CD4-positive, alpha-beta T cell treated with Interleukin-21 for 1 hour (primary cell): ENCODE measurements at places on chromosomes 12 and 14.
A peak's percentile ranks its signal among the peaks of the same experiment; 100 is the strongest.

GRCh38 chr12:117060246-117060928 is 38.8 kb downstream of the TESC start:
- DNase-seq: no peak

DNA sequence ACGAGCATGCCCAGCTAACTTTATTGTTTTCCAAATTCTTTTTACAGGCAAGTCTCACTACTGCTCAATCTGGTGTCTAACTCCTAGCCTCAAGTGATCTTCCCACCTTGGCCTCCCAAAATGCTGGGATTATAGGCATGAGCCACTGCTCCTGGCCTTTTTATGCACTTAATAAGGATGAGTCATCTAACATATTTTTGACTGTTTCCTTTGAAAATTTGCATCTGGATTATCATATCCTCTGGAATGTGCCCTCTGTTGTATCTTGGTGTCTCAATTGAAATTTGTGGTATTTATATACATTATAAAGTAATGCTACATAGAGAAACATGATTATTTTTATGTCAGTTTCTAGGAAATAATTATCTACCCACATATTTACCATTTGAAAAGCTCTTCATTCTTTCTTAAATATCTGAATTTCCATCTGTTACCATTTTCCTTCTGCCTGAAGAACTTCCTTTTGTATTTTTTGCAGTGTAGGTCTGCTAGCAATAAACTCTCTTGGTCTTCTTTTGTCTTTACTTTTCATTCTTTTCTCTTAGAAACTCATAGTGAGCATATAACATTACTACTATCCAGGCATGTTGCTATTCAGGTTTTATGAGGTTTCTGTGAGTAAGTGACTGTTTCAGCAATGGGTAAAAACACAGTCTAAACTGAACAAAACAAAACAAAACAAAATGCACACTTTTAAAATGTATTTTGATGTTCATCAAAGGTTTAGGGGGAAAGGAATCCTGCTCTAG is 52.8 kb upstream of the CNOT2 start:
- no peak for DNase-seq

DNA sequence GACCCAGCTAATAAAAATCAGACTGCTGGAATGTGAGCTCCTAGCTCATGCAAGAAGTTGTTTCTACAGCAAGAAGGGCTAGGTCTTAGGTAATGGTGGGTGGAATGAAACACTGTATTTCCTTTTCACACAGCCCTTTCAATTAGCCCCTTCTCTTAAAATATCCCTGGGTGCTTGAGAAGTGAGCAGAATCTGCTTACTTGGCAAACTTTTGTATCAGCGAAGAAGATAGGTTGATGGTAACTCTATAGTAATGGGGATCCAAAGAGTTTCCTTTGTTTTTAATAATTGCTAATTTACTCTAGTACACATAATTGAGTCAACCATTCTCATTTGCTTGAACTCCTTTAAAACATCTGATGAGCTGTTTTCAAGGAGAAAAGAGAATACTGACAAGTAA is 100.6 kb upstream of the FSCB start:
- no peak for DNase-seq

GRCh38 chr12:106764738-106765137 is 9.7 kb upstream of the RIC8B start:
- no peak for DNase-seq

GRCh38 chr12:81128930-81129554 is 51.2 kb downstream of the ACSS3 start:
- no peak for DNase-seq

GRCh38 chr12:121963341-121964018 is 45.1 kb downstream of the CFAP251 start:
- DNase-seq: no peak

DNA sequence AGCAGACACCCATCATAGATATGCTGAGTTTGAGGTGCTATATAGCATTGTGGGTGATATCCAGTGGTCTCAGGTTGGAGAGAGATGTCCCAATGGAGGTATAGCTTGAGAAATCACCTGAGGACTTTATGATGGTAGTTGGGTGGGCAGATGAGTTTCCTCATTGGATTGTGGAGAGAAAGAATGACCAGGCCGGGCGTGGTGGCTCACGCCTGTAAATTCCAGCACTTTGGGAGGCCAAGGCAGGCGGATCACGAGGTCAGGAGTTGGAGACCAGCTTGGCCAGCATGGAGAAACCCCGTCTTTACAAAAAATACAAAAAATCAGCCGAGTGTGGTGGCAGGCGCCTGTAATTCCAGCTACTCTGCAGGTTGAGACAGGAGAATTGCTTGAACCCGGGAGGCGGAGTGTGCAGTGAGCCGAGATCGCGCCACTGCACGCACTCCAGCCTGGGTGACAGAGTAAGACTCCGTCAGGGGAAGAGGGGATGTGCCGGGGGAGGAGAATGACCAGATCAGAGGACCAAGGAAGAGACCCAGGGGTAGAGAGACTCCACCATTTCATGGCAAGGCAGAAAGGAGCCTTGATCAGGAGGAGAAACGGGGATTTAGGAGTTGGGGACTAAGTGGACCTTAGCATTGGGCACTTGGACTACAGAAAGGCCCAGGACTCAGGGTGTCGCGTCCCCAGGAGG is 757 bp upstream of the PCK2 start:
- DNase-seq: no peak

DNA sequence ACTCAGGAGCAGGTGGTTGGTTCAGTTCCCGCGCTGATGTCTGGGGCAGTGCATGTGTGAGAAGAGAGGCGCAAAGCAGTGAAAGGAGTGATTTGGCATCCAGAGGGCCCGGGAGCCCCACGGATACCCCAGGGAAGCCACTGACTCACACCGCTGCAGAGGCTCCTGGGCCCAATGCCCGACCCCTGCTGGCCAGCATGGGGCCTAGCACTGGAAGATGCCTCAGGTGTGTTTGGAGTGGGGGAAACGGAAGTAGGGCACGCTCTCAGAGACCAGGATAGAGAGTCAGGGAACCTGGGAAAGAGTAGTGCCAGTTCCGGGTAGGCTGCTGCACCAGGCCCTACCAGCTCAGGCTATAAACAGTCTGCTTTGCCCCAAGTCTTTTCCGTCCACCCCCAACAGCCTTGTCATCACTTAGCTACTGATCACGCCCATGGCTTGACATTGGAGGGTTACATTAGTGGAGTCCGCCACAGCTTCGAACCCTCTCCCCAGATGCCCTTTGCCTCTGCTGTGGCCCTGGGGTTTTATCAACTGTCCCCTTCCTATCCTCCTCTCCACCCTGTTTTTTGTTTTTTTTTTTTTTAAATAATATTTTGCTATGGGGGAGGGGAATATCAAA is 9.5 kb upstream of the CSAD start:
- DNase-seq: peak; percentile 59

GRCh38 chr12:9367201-9367600 is 159.0 kb upstream of the PZP start:
- DNase-seq: no peak

DNA sequence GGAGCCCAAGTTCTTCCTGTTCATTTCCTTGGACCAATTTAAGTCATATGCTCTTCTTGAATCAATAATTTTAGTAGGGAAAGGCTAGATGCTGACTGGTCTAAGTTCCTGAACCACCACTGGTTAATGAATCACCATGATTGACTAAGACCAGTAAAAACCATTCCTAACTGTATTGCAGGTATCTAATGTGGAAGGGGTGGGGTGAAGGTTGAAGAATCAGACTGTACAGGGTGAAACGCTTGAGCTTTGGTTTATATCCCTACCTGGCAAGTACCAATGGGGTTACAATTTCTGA is 100.1 kb downstream of the DYRK2 start:
- DNase-seq: no peak

DNA sequence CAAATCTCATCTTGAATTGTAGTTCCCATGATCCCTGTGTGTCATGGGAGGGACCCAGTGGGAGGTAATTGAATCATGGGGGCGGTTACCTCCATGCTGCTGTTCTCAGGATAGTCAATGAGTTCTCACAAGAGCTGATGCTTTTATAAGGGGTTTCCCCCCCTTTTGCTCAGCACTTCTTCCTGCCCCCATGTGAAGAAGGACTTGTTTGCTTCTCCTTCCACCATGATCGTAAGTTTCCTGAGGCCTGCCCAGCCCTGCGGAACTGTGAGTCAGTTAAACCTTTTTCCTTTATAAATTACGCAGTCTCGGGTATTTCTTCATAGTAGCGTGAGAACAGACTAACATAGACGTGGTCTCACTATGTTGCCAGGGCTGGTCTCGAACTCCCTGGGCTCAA is 56.1 kb upstream of the EIF5 start:
- no peak for DNase-seq

GRCh38 chr14:91729756-91730155 is 2.1 kb downstream of the CATSPERB start:
- DNase-seq: no peak

- no peak for DNase-seq
These were observed 3.3 kb upstream of the CRIP2 start for GRCh38 chr14:105471297-105471821.

- DNase-seq: no peak
These were observed 341.4 kb downstream of the ADAMTS20 start for GRCh38 chr12:43210485-43211192.

GRCh38 chr14:25955772-25956171 is 642.1 kb downstream of the NOVA1 start:
- DNase-seq: no peak

GRCh38 chr14:74634964-74635363 is 22.9 kb upstream of the LTBP2 start:
- no peak for DNase-seq

GRCh38 chr14:58151133-58152013 is 640 bp downstream of the ARMH4 start:
- no peak for DNase-seq

DNA sequence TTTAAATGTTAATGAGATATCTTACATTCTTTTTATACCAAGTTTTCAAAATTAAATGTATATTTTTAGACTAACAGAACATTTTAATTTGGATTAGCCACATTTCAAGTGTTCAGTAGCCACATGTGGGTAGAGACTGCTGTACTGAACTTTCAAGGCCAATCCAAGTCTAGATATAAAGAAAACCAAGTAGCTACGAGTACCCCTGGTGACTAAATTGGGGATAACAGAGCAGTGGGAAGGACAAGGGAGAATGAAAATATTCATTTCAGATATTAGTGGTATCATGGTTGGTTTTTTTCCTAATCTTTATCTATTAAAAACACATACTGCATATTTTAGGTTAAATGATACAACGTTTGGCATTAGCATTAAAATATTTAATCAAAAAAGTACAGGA is 69.4 kb upstream of the RHOJ start:
- no peak for DNase-seq

DNA sequence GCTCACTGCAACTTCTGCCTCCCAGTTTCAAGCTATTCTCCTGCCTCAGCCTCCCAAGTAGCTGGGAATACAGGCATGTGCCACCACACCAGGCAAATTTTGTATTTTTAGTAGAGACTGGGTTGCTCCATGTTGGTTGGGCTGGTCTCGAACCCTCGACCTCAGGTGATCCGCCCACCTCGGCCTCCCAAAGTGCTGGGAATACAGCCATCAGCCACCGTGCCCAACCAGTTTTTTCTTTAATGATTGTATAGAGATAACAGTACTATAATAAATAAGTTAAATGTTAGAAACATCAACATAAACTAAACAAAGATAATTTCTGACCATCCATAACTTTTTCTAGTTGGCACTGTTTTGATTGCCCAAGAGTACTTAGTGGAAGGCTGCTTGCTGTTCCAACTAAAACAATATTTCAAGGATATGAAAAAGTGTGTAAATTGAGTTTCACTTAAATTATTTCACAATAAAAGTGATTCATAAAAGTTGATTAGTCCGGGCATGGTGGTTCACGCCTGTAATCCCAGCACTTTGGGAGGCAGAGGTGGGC is 5.6 kb downstream of the GON7 start:
- no peak for DNase-seq

DNA sequence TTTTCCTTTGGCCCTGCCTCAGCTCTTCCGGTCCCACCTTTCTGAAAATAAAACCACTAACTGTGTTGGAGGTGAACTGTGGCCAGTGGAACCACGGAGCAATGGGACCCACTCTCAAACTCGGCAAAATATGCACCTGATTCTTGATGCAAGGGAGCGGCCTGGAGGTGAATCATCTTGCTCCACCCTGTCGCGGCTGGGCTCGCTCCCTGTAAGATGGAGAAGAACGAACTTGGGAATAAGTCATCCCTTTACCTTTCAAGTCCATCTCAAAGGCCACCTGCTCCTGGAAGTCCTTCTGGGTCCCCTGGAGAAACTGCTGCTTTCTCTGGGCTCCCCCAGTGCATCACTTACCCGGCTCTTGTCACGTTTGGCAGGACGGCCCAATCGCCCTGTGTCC is 309.9 kb downstream of the BCL11B start:
- DNase-seq: no peak

GRCh38 chr14:106204063-106204462 is 677.7 kb downstream of the TMEM121 start:
- DNase-seq: no peak

DNA sequence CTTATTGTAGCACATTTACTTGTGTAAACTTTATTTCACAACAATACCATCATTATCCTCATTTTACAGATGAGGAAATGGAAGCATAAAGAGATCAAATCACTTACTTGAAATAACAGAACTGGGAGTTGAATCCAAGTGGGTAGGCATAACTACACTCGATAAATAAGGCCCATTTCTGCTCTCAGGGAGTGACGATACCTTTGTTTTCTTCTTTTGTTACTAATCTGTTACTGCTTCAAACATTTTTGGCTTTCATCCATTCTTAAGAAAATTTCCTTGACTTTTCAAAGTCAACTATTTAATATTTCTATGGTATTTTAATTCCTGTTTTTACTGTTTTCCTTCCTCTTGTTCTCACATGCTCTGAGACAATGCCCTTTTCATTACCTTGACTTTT is 201.6 kb downstream of the ATP23 start:
- DNase-seq: no peak

DNA sequence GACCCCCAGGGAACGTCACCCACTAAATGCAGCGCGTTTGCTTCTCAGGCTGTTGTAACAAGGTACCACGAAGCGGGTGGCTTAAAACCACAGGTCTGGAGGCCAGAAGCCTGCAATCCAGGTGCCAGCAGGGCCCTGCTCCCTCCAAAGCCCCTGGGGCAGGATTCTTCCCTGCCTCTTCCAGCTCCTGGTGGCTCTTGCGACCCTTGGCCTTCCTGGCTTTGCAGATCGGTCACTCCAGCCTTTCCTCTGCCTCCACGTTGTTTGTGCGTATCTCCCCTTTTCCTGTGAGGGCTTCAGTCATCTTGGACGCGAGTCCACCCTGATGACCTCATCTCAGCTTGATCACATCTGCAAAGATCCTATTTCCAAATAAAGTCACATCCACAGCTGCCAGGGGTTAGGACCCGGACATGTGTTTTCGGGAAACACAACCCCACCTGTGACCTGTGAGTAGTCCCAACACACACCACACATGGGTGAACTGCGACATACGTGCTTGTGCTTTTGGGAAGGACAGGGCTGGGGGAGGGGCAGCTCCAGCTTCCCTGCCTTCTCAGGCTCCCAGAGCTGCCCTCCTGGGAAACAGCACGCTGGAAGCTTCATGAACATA is 114.5 kb upstream of the NCOR2 start:
- DNase-seq: no peak

GRCh38 chr14:54782751-54783659 is 119.6 kb downstream of the GCH1 start:
- DNase-seq: peak; percentile 10

- no peak for DNase-seq
These were observed 82.6 kb downstream of the ERC1 start for GRCh38 chr12:1073652-1074051.

- DNase-seq: no peak
These were observed 816.2 kb downstream of the DIO2 start for GRCh38 chr14:79395061-79395460.

GRCh38 chr12:129772501-129773493 is 131.0 kb downstream of the TMEM132D start:
- no peak for DNase-seq
